Activated naive CD4-positive, alpha-beta T cell (primary cell): ENCODE measurements at places on chromosomes 2 and 18.

GRCh38 chr2:69950241-69950640, 11.2 kb downstream of the ASPRV1 start:
- no peak for DNase-seq

DNA sequence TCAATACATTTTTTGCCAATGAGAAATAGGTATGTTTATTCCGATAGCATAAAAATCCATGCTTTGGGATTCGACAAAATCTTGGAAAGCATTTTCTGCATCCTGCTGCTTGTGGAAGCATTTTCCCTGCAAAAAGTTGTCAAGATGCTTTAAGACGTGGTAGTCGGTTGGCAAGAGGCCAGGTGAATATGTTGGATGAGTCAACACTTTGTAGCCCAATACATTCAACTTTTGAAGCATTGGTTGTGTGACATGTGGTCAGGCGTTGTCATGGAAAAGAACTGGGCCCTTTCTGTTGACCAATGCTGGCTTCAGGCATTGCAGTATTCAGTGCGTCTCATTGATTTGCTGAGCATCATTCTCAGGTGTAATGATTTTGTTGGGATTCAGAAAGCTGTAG, 764.5 kb downstream of the TRIB2 start:
- no peak for DNase-seq

DNA sequence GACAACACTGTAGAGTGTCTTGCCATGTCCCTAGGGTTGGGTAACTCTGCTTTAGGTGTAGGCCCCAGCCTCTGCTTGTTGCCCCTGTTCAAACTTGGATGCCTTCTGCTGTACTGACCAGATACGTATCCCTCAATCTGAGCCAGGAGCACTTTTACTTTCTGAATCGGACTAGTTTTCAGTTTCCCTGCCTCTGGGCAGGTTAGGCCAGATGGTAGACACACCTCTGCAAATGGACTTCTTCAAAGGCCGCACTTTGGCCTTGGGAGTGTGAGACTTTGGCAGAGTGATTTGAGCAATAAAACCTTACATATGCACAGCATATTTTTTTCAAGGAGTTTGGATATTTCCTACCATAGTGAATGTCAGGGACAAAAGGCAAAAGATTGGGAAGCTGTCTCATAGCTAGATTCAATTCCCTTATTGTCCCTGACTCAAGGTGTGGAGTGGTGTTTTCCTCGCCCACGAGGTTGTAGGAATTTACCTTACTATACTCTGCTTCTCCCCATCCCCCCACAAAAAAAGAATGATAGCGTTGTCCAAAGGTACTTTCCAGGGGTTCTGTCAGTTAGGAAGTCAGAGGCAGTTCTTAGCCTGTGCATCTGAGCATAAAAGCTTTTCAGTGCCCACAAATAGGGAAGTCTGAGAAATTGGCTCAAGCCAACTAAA, 15.3 kb upstream of the PARD3B start:
- DNase-seq, result no peak

GRCh38 chr2:35938838-35939237, 416.7 kb upstream of the CRIM1 start:
- no peak for DNase-seq

DNA sequence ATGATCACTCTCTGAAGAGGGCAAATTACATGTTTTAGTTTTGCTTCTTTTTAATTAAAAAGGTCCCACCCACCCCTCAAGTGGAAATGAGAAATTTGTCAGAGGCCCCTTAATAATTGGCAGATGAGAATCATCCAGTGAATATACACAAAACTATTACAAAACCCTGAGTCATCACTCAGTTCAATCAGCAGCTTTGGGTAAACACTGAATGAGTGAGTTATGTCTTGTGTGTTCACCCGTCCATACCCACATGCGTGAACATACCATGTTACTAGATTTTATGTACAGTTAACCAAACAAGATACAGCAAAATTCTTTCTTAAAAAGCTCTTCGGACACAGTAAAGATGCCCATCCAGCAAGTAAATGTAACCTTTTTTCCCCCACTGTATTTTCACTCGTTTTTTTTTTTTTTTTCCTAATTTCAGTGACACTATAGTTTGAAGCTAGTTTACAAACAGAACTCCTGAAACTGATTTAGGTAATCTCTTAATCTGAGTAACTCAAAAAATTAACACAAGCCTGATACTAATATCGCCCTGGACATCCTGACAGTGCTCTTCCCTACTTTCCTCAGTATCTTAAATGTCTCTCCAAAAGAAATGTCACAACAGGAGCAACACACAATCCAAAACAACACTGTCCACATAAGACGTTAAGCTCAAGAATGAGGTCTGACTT, 1.4 kb downstream of the PSME4 start:
- DNase-seq, result no peak

DNA sequence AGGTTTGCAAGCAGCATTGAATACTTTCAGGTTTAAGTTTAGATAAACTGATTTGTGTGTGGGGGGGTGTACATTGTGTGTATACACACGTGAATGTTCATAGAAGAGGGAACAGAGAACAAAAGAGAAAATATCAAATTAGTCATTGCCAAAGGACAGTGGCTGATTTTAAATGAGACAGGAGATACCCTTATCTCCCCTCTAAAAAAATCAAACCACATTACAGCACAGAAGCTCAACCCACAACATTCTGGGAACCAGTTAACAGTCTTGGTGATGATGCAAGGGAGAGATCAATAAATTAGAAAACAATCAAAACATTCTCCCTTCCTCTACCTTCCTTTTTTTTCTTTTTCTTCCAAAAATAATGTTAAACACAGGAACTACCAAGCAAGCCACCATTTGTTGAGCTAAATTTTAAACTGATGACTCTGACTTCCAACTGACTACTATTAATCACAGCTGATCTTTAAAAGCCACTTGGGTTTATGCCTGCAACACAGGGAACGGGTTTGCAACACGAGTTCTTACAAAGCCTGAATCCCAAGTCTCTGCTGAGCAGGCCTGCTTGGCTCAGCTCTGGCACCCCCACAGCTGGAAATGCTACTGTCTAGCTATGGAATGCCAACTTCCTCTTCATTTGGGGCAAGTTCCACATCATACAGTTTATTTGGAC, 119.2 kb upstream of the ACVR1C start:
- no peak for DNase-seq

GRCh38 chr2:84492571-84492970, 23.7 kb upstream of the DNAH6 start:
- no peak for DNase-seq

DNA sequence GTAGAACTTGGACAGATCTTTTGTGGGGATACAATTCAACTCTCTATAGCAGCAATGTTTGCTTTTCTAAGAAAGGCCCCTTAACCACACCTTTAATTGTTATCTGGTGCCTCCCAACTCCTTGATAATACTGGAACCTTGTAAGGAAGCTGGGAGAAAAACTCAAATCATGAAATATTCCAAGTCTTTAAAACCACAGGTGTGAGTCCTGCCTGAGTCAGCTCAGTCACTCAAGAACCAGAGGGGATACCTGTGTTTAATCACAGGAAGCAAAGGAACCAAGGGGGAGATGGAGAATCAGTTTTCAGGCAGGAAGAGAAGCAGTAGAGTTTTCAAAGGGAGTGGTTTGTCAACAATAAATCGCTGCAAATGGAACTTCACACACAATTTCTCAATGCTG, 159.9 kb downstream of the LAMA3 start:
- no peak for DNase-seq

DNA sequence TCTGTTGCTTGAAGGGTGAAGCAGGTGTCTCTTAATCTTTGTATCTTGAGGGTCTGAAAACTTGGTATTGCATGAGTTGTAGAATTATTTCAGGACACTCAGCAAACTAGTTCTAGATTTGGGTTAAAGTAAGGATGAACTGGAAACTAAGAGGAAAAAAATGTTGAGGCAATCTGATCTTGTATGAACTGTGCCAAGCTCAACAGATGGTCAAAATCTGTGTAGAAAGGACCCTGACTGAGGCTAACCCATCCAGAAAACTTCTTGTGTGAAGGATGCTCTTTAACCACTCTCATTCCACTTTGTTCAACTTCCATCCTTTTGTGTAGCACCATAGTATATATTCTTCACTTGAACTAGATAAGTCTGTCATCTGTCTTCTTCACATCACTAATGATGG, 861.7 kb downstream of the SLC4A3 start:
- DNase-seq, result no peak

- DNase-seq, result no peak
Measured at GRCh38 chr2:60100034-60100433, 453.4 kb downstream of the BCL11A start.
